Tibial artery (tissue), 4 donors: ENCODE measurements at places on chromosomes 3 and 15.

DNA sequence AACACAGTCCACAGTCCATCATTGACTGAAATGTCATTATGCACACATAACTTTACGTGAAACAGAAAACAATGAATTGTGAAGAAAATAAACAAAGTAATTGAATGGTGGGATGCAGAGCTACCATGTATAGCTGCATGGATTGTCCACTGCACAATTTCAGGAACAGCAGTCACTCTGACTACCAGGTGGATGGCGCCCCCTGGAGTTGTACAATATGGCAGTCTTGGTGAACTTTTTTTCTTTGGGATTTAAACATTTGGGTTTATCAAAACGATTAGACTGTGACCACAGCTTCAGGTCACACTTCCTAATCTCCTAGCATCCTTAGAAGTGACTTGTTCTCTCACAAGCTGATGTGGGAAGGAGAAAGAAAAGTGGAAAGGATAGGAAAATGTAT, 48.9 kb upstream of the TCF12 start:
- peak; percentile 45 for DNase-seq

- no peak for DNase-seq
Measured at GRCh38 chr3:127831723-127832172, 9.4 kb upstream of the MGLL start.

GRCh38 chr15:24292837-24293236, 382.7 kb upstream of the NPAP1 start:
- no peak for DNase-seq

DNA sequence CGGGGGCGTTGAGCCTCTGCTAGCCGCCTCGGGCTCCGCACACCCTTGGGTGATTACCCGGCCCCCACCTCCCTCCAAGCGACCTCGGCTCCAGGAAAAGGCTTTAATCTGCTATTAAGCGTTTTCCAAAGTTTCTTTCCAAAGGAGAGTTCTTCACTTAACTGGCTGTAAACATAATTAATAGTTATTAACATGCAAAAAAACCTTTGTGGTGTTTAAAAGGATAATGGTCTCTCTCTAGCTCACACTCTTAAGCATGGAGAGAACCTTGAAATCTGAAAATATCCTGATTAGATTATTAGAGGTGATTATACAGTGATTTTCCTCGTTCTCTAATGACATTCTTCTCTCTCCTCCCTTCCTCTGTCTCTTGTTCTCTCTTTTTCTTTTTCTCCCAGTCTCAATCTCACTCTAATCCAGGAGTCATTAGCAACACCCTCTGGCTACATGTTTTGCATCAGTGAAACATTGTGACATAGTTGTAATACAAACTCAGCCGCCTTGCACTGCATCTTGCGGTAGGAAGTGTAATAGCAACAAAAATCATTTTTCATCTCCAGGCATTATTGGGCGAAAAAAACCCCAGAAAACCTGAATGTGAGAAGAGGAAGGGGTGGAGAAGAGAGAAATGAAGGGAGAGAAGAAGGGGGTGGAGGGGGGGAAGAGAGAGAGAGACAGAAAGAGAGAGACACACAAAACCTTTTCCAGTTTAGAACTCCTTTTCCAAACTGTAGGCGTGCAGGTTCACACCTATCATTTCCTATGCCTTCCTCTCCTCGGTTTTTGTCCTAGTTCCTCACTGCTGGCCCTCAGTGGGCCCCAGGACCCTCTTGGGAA, 24.4 kb downstream of the NR2F2 start:
- DNase-seq = no peak

GRCh38 chr3:45488591-45488990, 100.2 kb downstream of the LARS2 start:
- no peak for DNase-seq

- no peak for DNase-seq
Measured at GRCh38 chr3:106491796-106492195, 623.0 kb upstream of the CBLB start.

DNA sequence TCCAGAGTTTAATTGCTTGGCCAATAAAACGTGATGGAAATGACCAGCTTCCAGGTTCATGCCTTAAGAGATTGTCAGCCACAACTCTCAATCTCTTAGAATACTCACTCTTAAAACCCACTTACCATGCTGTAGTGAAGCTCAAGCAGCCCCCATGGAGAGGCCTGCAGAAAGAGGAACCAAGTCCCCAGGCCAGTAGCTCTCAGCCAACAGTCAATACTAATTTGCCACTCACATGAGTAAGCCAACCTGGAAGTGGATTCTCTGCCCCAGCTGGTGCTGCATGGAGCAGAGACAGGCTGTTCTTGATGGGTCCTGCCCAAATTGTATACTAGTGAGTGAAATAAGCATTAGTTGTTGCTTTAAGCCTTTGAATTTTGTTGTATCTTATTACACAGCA, 155.9 kb downstream of the OXSM start:
- no peak for DNase-seq

DNA sequence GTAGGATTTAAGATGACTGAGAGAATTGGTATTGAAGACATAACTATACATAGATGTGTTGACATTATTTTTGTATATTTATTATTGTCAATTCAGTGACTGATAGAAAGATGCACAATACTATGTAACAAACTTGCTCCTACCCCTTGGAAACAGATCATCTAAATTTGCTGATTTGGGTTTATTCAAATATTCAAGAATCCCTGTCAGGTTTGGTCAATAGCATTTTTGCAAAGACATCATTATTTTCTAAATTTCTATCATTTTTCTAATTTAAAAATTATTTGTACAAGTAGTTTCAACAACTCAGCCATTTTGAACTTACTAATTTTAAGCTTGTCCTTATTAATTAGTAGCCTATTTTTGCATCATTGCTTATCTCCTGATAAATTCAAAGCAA, 1463.4 kb downstream of the SI start:
- no peak for DNase-seq

DNA sequence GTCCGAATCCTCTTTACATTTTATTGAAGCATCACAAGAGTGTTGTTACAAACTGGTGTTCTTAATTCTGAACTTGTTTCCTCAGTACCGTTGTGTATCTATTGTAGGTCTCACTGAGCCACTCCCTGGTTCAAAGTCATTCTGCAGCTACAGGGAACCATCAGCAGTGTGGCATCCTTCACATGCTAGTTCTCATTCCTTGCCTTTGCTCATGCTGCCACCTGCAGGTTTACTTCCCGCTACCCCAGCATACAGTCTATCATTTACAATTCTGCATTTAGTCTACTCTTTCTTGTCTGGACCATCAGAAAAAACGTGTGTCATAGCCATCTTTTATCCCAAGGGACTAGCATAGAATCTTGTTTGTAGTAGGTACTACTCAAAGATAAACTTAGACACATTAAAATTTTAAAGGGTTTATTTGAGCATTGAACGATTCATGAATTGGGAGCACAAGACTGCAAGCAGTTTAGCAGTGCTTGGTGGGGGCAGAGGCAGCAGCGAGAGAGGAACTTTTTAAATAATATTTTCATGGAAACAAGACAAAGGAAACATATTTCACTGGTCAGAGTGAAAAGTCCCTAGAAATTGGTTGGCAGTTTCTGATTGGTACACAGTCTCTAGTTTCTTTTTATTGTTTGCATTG, 402.1 kb downstream of the CADM2 start:
- no peak for DNase-seq

DNA sequence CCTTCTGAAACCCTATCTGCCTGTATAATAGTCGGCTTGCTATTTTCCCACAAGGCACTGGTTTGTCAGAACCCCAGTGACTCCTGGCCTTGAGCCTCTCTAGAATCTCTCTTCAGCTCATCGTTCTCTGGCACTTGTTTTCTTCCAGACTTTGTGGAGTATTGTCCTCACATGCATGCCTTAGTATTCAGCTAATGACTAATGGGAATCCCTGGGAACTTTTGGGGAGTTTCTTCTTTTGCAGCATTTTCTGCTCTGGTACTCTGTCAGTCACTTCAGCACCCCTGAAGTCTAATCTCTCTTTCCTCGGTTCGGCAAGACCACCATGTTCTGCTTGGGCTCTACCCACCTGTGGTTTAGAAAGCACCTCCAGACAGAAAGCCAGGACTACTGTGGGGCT, 35.8 kb upstream of the THRB start:
- no peak for DNase-seq

DNA sequence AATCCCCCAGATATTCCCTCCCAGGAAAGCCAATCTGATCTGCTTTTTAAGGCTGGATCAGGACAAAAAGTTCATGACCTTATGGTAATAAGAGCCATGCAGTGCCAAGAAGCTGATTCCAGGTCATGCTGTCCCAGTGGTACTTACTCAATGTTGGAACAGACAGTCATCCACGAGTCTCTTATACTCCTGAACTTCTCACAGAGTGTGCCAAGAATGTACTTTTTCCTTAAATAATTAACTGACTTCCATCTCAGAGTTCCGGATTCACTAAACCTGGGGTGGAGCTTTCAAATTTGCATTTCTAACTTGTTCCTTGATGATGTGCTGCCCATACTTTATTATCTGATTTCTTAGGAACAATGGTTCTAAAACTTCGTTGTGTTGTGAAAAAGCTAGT, 3.4 kb upstream of the P3H2 start:
- no peak for DNase-seq

GRCh38 chr3:197428117-197428801, 127.5 kb downstream of the BDH1 start:
- DNase-seq = no peak

GRCh38 chr15:31349233-31350141, 22.9 kb downstream of the KLF13 start:
- no peak for DNase-seq

DNA sequence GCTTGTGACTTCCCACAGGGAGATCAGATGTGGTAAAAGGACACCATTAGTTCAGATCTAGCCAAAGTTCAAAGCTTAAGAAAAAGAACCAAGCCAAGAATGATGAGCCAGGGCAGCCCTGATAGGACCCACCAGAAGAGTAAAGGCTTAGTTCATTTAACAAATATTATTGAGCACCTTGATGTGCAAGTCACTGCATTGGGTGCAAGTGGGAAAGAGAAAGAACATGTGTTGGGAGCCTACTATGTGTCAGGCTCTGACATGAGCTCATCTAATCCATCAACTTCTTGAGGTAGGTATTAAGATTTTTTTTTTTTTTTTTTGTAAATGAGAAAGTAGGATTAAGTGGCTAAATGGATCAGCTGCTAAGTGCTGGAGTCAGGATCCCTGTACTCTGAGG, 53.4 kb upstream of the PIAS1 start:
- DNase-seq = no peak

- no peak for DNase-seq
Measured at GRCh38 chr3:33196538-33196937, 22.1 kb downstream of the SUSD5 start.

DNA sequence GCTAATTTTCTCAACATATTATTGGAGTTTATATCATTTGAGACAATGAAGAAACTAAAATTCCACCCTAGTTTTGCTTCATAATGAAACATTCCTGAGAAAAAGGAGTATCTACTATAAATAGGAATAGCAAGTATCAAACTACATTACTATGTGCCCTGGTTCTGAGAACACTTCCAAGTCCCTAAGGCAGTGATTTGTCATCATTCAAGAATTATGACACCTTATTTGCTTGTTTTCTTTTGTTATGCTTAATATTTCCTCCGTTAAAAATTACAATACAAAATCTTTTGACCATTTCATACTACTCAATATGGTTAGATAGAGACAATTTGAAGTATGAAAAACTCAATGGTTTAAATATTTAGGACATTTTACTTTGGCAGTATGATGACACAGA, 707.8 kb upstream of the GOLIM4 start:
- no peak for DNase-seq

- no peak for DNase-seq
Measured at GRCh38 chr3:102790747-102791325, 356.0 kb downstream of the ZPLD1 start.

DNA sequence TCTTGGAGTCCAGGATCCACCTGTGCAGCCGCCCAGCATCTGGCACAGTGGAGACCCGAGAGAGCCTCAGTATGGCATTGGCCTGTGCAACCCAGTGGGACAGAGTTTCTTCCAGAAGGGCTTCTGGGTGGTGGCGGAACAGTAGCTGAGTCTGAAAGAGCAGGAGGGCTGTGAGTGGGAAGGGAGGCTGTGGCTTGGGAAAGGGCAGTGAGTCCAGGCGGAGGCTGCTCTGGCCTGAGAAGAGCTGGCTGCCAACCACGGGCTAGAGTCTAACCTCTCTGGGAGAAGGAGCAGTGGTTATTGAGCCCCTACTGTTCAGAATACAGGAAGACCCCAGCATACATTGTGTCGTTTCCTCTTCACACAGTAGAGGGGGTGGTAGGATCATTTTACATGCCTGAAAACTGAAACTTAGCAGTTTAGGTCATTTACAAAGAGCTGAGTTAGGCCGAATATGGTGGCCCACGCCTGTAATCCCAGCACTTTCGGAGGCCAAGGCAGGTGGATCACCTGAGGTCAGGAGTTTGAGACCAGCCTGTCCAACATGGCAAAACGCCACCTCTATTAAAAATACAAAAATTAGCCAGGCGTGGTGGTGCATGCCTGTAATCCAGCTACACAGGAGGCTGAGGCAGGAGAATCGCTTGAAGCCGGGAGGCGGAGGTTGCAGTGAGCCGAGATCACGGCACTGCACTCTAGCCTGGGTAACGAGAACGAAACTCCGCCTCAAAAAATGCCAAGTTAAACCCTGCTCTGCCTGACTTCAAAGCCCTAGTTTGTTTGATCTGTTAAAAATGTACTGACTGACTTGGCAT, 3.2 kb downstream of the AEN start:
- DNase-seq = no peak

DNA sequence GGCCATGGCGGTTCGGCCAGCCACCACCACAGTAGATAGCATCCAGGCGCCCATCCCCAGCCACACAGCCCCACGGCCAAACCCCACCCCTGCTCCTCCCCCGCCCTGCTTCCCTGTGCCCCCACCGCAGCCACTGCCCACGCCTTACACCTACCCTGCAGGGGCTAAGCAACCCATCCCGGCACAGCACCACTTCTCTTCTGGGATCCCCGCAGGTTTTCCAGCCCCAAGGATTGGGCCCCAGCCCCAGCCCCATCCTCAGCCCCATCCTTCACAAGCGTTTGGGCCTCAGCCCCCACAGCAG, 29.5 kb downstream of the PTPN23 start:
- no peak for DNase-seq

- no peak for DNase-seq
Measured at GRCh38 chr15:70154718-70155347, 57.1 kb upstream of the TLE3 start.

DNA sequence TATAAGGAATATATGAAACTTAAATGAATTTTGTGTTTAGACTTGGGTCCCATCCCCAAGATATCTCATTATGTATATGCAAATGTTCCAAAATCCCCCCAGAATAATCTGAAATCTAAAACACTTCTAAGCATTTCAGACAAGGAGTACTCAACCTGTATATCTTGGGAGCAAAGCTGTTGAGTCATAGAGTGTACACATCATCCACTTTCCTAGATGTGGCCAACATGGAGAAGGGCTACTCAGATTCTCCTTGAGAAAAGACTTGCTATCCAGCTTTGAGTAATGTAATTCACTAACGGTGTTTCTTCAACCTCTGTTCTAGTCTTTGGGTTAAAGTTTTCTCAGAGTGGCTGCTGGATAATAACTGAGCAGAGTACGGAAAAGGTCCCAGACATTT, 215.5 kb upstream of the POU1F1 start:
- no peak for DNase-seq

DNA sequence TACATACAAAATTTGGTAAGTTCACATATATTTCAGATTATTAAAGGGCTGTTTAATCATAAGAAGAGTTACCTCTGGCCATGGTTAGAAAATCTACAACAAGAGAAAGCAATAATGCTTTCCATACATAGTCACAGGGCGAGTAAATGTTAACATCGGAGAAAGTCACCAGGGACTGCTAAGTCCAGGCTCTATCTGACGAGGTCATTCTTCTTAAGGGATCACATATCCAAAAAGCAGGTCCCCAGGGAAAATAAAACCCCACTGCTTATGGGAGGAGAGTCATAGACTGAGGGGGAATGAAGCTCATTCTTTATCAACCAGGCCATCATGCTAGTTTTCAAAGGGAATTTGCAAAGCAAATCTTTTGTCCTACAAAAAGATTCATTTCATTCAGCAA, 3.1 kb downstream of the PCYT1A start:
- no peak for DNase-seq
